ENCODE measurements at places on chromosomes 2 and 18.

- DNase-seq: no peak
Measured at GRCh38 chr2:152505495-152505906, 170.5 kb downstream of the FMNL2 start.

DNA sequence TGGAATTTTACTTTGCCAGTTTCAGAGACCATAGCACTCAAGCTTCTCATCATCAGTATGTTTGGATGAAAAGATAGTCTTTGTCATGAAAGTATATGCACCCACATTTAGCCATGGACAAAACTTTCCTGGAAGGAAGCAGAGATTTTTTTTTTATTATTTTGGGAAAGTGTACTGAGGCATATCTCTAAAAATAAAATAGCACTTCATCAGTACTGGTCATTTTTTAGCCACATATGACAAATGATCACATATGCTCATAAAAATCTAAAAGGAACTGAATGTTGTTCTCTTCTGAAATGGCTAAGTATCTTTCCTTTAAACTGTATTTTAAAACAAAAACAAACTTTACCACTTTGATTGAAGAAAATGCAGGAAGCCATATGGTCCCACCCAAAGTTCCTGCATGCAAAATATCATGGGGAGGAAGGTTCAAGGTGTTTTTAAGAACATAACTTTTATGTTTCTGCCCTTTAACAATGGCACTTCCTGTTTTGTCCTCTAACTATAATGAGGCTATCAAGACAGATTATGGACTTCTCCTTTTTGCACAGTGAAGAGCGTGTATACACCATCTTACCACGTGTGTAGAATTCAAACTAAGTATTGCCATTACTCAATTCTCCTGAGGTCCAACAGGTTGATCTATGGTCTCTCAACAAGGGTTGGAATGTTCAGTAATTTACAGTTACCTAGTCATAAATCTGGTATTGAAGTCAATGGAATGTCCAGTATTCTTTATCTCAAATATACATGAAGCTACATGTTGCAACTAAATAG lies 77.1 kb upstream of the SLC39A10 start:
- DNase-seq: peak; percentile 88

DNA sequence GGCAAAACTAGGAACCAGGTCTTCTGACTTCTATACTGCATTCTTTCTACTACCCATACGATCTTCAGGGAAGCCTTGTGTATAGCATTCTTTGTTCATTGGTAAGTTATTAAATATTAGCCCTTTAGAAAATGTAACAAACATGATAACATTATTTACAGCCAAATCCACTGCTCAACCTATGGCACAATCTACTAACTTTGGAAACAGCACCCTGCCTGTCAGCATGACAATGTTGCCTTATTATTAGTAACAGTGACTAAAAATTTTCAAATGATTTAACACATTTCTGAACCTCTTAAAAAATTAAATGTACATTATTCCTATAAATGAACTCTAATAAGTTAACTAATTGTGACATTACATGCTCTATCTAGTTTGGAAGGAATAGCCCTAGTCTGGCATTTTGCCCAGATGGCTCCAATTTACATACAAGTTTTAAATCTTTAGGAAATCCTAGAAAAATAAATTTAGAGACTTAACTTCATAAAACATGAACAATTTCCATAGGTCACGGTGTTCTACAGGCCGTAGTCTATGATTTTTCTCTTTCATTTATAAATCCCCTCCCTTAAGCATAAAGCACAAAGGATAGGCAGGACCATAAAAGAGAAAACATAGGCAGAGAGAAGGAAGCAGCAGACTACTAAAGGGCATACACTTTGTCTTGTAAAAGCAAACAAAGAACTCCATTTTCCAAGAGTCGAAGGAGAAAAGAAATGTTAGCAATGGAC lies 33.7 kb downstream of the YES1 start:
- DNase-seq: no peak

DNA sequence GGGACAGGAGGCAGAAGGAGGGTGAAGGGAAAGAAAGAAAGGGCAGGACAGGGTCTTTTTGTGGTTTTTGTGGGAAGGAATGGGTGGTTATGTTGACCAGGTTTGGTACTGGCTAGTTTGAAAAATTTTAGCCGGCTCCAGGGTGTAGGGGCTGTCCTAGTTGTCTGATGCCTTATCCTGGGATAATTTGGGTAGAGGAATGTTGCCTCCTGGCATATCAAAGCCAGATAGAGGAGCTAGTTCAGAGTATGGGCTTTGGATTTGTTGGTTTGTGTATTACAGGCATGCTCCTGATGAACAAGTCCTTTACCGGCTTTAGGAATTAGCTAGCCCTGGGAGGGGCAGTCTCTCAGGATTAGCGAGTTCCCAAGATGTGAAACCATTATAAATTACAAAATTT lies 101.1 kb upstream of the LHCGR start:
- DNase-seq: no peak

DNA sequence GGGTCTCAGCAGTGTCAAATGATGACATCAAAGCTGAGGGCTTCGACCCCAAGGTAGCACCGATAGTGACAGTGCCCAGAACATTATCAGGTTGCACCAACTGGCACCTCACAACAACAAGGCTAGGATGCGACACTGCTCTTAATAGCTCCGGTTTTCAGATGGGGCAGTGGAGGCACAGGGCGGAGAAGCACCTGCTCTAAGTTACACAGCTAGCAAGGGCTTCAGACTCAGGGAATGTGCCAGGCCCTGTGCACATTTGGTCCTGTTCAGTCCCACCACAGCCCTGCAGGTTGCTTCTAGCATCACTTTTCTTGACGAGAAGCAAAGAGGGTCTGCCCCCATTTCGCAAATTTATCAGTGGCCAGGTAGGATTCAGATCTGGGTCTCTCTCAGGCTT lies 74.1 kb downstream of the DGKD start:
- DNase-seq: no peak

GRCh38 chr2:233115741-233116140 lies 55.6 kb downstream of the INPP5D start:
- DNase-seq: no peak

DNA sequence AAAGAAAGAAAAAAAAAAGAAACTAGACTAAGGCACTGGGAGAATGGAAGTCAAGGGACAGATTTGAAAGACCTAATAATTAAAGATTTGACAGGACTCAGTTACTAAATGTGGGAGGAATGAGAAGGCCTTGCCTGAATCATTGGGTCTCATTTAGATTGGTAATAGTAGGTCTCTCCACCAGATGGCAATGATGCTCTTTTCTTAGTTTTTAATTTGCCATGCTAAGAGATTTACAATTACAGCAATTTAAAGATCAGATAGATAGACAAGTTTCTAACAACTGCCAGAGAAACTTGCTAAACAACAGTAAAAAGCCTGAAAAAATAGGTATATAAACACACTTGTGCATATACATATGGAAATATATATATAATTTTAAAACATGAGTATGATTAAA lies 153.0 kb downstream of the TMEM247 start:
- DNase-seq: peak; percentile 66

GRCh38 chr2:19356545-19357401 lies 1.6 kb downstream of the OSR1 start:
- no peak for DNase-seq

DNA sequence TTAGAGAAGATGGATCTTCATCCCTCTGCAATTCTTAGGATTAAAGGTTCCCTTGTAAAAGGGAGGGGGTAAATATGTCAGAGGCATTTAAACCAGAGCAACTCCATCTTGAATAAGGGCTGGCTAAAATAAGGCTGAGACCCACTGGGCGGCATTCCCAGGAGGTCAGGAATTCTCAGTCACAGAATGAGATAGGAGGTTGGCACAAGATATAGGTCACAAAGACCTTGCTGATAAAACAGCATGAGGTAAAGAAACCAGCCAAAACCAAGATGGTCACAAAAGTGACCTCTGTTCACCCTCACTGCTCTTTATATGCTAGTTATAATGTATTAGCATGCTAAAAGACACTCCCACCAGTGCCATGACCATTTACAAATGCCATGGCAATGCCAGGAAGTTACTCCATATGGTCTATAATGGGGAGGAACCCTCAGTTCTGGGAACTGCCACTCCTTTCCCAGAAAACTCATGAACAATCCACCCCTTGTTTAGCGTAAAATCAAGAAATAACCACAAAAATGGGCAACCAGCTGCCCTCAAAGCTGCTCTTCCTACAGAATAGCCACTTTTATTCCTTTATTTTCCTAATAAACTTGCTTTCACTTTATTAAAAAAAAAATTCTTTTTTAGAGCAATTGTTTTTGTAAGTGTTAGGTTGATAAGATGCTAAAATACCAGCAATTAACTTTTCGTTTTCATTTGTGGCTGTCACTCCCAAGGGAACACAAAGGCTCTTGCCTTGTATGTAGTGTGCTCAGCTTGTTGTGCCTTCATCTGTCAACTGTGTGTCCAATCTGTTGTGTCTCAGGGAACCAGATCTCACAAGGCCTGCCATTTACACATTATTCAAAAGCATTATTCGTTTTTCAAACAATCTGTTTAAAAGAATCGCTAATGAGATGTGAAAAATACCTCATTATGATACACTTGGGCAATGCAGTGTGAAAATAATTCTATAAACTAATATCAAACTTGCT lies 205.2 kb upstream of the RGPD4 start:
- no peak for DNase-seq

- DNase-seq: no peak
Measured at GRCh38 chr2:233417282-233417681, 63.0 kb downstream of the DGKD start.

DNA sequence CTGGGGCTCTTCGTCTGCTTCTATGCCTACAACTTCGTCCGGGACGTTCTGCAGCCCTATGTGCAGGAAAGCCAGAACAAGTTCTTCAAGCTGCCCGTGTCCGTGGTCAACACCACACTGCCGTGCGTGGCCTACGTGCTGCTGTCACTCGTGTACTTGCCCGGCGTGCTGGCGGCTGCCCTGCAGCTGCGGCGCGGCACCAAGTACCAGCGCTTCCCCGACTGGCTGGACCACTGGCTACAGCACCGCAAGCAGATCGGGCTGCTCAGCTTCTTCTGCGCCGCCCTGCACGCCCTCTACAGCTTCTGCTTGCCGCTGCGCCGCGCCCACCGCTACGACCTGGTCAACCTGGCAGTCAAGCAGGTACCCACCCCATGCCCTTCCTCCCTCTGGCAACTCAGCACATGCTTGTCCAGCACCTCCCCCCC lies 24.2 kb downstream of the STEAP3 start:
- no peak for DNase-seq

DNA sequence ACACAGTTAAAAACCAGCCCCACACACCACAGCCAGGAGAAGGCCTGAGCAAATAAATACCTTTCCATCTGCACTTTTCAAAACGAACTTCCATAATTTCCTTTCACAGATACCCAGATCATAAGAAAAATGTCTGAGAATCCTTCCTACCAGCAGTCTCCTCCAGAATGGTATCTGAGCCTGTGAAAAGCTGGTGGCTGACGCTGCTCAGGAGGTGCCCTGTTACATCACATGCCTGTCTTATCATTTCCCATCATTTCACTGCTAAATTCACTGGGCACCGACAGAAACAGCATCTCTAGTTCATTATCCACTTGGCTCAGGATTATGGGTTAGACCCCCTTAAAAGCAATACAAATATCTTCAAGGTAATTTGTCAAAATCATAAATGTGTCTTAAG lies 4.4 kb downstream of the CRACDL start:
- DNase-seq: no peak

DNA sequence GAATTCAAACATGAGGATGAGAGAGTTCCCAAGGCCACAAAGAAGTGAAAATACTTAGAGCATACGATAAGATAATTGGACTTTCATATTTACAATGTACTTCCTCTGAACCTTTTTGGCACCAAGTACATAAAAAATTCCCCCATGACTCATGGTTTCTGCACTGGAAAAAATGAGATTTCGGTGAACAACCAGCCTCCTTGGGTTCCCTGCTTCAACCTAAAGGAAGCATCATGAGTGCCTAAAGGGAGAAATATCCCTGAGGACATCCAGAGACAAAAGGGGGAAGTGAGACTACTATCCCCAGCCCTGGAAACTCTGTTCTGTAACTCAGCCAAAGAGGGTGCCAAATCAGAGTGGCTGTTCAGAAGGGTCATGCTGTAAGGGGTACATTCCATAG lies 562.7 kb upstream of the SLC39A10 start:
- no peak for DNase-seq

GRCh38 chr18:49399003-49399402 lies 61.4 kb downstream of the DYM start:
- peak; percentile 67 for DNase-seq

DNA sequence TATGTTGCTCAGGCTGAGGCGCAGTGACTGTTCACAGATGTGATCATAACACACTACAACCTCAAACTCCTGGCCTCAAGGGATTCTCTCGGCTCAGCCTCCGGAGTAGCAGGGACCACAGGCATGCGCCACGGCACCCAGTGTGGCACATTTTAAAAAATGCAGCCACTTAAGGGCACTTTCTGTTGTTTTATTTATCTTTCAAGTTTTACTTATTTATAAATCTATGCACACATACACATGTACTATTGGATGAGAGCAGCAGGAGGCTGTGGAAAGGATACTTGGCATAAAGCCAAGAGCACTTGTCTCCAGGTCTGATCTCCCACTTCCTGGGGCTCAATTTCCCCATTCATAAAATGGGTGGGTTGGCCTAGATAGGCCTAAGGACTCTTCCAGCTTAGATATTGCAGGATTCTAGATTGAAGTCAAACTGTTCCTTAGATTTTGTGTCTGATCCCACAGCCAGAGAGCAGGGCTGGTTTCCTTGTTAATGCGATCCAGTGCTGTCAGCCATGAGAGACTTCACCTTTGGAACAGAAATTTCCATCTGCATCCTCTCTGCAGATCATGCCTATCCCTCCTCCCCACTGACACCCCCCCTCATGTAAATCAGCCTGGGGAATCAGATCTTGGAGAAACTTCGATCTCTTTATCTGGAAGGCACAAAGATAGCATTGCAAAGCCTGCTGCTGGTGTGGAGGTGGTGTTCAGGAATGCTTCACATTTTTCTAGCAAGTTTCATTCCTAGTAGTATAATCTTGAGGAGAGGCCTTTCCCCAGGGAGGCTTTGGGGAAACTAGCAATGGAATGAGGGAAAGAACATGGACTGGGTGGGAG lies 24.7 kb downstream of the PCBP1 start:
- no peak for DNase-seq

DNA sequence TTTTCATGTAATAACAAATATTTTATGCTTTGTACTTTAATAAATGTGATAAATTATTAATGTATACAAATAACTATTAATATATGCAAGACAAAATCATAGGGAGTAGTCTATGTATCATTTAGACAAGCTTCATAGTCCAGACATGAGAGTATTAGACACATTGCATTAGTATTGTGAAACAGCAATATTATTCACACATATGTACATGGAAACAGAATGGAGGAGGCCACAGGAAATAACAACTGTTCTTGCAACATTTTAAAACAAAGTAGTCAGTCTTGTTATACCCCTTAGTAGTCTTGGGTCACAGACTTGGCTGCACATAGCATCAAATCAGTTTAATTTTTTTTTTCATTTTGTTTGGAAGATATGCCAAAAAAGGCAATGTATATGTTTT lies 15.8 kb downstream of the DSC1 start:
- peak; percentile 47 for DNase-seq

GRCh38 chr2:47092465-47092864 lies 62.6 kb downstream of the STPG4 start:
- no peak for DNase-seq
